Caudate nucleus (tissue), 63 donors: ENCODE measurements at places on chromosomes 5 and 9.

- no peak for DNase-seq
Measured at GRCh38 chr9:20407013-20407412, 215.3 kb downstream of the MLLT3 start.

- no peak for DNase-seq
Measured at GRCh38 chr5:76524101-76524835, 98.9 kb downstream of the F2RL2 start.

- DNase-seq, result no peak
Measured at GRCh38 chr5:13201022-13201421, 743.5 kb downstream of the DNAH5 start.

DNA sequence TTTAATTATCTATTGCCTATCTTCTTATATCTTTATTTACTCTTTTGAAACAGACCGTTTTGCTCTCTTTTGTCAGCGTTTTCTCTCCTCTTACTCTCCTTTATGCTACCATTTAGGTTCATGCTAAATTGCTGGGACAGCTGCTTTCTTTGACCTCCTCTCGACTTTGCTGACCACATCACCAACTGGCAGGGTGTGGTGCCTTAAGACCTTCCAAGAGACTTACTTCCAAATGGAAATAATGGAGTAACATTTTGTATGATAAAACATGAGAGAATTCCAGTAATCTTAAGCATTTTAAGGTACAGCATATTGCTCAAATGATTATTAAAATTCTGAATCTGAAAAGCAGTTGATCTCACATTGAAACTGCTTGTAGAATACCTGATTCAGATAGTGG, 71.5 kb upstream of the MEF2C start:
- DNase-seq, result no peak

GRCh38 chr5:142800776-142801494, 30.8 kb downstream of the ARHGAP26 start:
- DNase-seq, result no peak

DNA sequence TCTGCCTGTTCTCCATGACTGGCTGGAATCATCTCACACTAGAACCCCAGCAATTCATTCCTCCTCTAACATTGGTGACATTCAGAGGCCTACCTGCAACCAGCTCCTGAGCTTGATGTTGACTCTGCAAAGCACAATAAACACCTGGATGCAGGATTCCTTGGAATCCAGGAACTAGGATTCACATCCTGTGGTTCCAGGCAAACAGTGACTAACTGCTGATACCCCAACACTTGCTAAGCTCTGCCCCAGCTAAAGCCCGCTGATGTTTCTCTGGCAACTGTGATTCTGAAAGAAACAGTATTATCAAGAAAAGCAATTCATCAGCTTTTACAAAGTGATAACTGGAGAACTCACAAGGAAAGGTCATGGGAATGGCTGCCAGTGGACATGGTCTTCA, 29.2 kb downstream of the SUSD1 start:
- no peak for DNase-seq

- no peak for DNase-seq
Measured at GRCh38 chr5:87770601-87771121, 357.9 kb upstream of the CCNH start.

DNA sequence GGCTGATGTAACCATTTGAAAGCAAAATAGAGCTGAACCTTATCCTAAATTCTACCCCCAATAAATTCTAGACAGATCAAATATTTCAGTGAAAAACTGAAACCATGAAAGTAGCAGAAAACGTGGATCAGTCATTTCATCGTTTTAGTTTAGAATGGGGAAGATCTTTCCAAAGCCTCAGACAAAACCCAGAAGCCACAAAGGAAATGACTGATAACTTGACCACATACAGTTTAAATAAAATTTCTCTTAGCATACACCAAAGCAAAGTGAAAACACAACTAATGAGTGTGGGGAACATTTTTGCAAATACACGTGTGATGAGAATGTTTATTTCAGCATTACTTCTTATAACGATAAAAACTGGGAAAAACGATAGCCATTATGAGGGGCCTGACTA, 284.8 kb downstream of the ADGRV1 start:
- no peak for DNase-seq

DNA sequence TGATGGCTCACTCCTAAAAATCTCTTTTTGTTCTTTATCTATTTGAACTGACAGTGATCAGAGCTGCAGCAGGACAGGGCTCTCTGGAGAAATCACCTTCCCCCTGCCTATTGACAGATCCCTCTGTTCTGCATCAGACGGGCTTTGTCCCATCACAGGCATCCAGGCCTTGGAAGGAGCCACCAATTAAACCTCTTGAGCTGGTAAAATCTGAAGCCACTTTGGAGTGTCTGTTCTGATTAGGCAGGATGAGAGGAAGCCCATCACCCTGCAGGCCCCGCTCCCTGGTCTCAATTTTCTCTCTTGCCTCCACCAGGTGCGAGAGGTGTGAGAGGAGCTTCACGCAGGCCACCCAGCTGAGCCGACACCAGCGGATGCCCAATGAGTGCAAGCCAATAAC, 97.7 kb downstream of the PRDM6 start:
- DNase-seq, result no peak

GRCh38 chr5:124528838-124529237, 217.6 kb downstream of the ZNF608 start:
- no peak for DNase-seq

GRCh38 chr5:17004441-17005106, 68.5 kb upstream of the MYO10 start:
- DNase-seq, result no peak

DNA sequence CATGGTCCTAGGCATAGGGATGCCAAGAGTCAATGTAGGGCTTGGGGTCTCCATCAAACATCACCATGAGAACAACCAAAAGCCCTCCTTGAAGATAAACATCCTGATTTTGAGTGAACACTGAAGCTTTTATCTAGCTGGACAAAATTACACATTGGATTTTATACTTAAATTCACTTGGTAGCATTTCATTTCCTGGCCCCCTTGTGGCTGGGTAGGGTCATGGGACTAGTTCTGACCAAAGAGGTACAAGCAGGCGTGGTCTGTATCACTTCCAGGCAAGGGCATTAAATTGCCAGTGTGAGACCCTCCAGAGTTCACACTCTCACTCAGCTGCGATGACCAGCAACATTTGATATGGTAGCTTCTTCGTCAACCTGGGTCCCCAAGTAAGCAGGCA, 320.3 kb downstream of the ACTL7B start:
- no peak for DNase-seq
